Mucosa of descending colon (tissue), 3 donors: ENCODE measurements at places on chromosomes 5 and 9. TPM values are rescaled to one million over a fixed set of nuclear protein-coding genes. Genes with fewer than 3 reads are reported as not detected.

EGR1 gene
- total RNA-seq, result 16.8 TPM

GRCh38 chr9:6788162-6789016 is 30.6 kb downstream of the KDM4C start:
- peak; percentile 38 for DNase-seq

GRCh38 chr9:112059145-112059965 is 115.7 kb downstream of the SUSD1 start:
- no peak for DNase-seq

DNA sequence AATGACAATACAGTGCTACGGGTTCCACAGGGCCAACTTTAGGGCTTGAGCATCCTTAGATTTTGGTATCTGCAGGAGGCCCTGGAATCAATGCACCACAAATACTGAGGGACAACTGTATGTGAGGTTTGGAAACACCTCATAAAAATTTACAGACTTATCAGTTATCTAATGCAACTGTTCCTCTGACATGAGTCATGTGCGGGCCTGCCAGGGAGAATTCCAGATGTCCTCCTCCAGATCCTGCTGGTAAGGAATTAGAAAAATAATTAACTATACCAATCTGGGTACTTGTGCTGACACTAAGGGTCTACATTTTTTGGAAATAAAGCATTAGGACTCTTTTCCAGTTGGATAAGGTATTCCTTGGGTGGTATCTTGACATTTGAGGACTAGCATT is 333.3 kb downstream of the ARRDC3 start:
- no peak for DNase-seq

DNA sequence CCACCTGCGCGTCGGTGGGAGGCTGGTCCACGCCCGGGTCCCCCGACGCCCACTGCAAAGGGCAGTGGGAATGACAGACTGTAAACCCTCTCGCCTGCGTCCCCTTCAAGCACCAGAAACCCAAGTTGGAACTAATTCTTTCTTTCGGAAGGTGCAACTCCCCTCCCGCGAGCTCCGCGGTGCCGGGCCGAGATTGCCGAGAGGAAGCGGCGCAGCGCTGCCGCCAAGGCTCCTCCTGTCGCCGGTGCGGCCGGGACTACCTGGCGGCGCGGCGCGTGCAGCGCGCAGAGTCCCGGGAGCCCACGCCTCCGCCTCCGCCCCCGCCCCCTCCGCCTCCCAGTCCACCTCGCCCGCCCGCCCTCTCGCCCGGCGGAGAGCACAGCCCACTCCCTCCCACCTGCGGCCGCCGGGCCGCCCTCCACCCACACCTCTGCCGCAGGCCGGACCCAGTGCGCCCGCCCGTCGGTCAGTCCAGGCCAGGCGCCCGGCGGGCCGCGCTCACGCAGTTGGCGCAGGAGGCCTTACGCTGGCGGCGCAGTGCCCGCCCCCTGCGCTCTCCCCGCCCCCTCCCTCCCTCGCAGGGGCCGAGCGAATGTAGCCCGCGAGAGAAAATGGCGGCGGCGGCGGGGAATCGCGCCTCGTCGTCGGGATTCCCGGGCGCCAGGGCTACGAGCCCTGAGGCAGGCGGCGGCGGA is at the start of gene MAP3K1:
TSS of gene MAP3K1 (plus strand) at position 587 of the 695 bp plus-strand sequence. CDS start at position 612, 25 bp downstream.
- DNase-seq, result peak; percentile 86

SEPTIN8 gene
- total RNA-seq, result 61.1 TPM

TAS2R1 gene
- total RNA-seq, result not detected

- DNase-seq, result no peak
Observed at GRCh38 chr9:134283692-134284265, 42.5 kb upstream of the RXRA start.

DNA sequence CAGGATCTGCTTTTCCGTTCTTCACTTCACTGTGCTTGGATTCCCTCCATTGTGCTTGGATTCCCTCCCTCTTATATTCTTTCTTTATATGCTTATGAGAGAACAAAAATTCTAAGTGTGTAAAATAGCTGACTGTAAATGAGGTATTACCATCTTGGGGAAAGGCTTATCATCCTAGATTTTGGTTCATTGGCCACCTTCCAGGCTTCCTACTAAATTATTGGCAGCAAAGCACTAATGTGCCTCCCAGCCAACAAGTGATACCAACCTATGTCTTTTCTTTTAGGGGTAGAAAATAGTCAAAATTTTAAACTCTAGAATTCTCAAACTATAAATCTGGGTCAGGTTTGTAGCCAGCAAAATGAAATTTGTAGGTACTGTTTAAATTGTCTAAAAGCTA is 52.7 kb downstream of the NDUFAF2 start:
- DNase-seq, result no peak

HTR1A gene
- total RNA-seq, result not detected

SPATA31E1 gene
- total RNA-seq, result not detected

PRDM9 gene
- not detected for total RNA-seq

- no peak for DNase-seq
Observed at GRCh38 chr9:29564564-29564963, 1991.3 kb upstream of the C9orf72 start.

AGPAT2 gene
- total RNA-seq, result 152 TPM

WDR38 gene
- not detected for total RNA-seq

NR5A1 gene
- 0.12 TPM for total RNA-seq
